ENCODE measurements at places on chromosomes 4 and X.

GRCh38 chr4:113437129-113437528 lies 324.4 kb downstream of the CAMK2D start:
- DNase-seq: no peak

DNA sequence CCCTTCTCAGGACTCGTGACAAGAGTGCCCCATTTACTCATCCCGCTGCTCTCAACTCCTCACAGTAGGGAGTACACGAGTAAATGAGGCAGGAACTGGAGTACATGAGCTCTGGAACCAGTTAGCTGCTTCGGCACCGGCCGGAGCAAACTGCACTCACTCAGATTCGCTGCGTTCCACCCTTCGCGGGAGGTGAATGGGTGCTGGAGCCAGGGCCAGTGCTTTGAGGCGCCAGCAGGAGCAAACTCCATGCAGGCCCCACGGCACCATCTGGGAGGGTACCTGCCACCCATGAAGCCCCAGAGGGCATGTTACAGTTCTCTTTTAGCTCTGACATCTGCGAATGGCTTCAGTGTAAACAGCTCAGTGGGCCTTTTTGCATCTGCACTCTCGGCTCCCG lies 315.5 kb upstream of the GK2 start:
- no peak for DNase-seq

DNA sequence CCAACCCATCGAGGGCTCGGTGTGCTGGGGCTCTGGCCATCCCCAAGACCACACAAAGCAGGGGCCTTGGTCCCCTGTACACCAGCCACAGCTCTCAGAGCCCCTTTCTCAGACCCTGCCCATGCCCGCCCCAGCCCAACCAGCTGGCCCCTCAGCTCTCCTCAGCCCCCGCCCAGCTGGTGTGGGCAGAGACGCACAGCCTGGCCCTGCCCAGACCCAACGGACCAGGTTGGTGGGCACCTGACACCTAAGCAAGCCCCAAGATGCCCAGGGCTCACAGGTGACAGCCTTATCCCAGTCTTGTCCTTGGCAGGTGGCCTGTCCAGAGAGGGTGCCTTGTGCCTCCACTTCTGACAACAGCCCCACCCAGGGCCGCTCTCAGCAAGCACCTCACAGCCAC lies 42.4 kb downstream of the FAM53A start:
- DNase-seq: no peak

GRCh38 chr4:99715286-99715685 lies 57.7 kb upstream of the C4orf54 start:
- DNase-seq: no peak

DNA sequence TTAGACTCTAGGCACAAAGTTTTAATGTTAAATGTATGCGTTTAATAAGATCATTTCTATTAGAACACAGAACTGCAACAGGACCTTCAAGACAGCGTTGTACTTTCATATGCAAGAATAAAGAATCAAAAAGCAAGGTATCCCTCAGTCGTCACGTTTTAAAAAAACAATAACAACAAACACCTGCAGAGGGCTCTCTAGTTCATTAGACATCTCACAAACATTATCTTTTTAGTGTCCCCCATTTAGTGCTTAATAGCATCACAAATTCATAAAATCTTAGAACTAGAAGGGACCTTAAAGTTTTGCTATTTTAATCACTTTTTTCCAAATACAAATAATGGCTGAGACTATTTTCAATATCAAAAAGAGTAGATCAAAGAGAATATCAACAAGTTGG lies 236.6 kb downstream of the DCHS2 start:
- DNase-seq: no peak
